ENCODE measurements at places on chromosomes 13 and 19.

- no peak for DNase-seq
Observed at GRCh38 chr13:65133094-65133493, 2097.0 kb downstream of the PCDH9 start.

DNA sequence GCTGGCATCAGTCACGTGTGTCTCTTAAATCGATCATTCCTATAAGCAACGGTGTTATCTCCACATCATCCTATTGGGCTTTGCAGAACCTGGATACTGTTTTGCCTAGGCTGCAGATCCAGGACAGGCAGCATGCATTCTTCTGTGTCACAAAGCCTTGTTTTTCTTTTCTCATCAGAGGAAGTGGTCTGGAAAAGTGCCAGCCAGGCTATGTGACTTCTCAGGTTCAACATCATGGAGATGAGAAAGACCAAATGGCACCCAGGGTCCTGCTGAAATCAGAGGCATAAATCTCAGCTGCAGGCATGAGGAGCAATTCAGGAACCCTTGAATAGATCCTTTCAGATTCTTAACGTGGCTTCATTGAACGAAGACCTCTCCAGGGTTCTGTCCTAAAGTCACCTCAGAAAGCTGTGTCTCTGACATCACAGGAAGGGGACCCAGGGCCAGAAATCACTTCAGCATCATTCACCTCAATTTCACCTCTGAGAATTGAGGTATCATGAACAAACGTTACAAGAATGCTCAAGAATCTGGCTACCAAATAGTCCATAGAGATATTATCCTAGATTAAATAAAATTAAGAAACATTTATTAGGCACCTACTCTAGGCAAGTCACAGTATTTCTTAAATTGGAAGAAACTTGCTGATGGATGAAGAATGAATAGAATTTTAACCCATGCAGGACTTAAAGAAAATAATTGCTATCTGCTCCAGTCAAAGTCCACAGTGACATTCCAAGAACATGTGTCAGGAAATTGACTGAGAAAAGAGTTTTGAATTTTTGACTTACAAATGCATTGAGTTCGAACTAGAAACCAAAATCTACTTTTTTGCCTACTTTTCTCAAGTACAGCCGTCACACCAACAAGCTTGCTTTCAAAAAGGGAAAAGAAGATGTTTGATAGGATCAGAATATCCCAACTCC, 124.1 kb downstream of the COG6 start:
- no peak for DNase-seq

- DNase-seq = no peak
Observed at GRCh38 chr19:48443256-48443655, 2.5 kb upstream of the GRWD1 start.

DNA sequence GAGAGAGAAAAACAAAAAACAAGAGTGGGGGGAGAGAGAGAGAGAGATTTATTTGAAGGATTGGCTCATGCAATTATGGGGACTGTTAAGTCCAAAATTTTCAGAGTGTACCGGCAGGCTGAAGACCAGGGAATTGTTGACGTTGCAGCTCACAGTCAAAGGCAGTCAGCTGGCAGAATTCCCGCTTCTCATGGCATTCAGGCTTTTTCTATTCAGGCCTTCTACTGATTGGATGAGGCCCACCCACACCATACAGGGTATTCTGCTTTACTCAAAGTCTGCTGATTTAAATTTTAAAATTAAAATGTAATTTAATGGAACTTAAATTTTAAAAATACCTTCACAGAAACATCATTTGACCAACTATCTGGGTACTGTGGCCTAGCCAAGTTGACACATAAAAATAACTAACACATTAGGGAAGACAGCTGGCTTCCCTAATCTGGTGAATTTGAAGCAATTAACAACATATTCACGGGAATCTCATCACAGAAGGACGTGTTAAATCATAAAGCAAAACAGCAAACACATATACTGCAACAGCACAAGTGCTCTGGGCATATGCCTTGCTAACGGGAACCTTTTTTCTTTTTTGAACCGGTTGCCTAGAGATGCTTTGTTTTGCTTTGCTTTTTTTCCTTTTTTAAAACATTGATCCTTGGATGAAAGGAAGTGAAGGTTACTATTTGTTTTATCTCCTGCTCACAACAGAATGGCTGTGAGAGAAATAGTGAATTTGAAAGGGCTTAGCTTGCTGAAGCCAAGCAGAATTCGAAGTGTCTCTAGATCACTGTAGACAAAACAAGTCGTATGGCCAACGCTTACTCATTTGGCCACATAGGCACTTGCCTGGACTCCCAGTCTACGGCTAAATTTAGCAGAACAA, 505.1 kb downstream of the IRS2 start:
- no peak for DNase-seq

All from left lobe of liver (tissue), 2 donors.